Vagina (tissue), 2 donors: ENCODE measurements at places on chromosomes 3 and 15.

DNA sequence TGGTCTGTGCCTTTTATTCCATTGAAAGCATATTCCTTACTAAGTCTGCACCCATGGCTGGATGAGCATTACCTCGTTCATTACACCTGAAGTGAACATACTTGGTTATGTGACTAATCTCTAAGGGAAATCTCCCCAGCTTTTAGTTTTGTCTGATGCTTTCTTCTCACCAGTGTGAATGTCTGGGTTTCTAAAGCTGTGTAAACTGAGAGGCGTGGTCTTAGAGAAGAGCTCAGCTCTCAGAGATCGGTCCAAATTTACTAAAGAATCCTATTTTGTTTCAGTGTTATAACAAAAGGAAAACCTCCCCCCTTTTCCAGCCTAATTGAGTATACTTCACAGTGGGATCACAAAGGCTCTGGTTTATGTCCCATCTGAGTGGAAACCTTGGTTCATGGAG, 352.3 kb downstream of the PTPRG start:
- H3K36me3 ChIP-seq: no peaks in the 10 kb centered on the region
- no peak overlapping the region for H3K27ac ChIP-seq
- DNase-seq: no peak
- no peak overlapping the region for H3K4me3 ChIP-seq

GRCh38 chr3:22935040-22935439, 268.1 kb upstream of the UBE2E2 start:
- H3K4me3 ChIP-seq: no peak overlapping the region
- no peak overlapping the region for H3K27ac ChIP-seq
- DNase-seq: no peak
- H3K36me3 ChIP-seq: no peaks in the 10 kb centered on the region

DNA sequence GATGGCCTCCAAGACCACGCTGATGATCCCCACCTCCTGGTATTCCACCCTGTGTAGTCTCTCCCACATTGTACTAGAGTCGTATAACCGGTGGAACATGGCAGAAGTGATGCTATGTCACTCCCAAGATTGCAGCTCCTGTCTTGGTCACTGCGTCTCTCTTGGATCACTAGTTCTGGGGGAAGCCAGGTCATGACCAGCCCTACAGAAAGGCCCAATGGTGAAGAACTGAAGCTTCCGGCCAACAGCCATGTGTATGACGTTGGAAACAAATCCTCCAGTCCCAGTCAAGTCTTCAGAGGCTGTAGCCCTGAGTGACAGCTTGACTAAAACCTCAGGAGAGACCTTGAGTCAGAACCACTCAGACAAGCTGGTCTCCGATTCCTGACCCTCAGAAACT, 61.9 kb upstream of the FNDC3B start:
- H3K4me3 ChIP-seq: no peak overlapping the region
- no peaks in the 10 kb centered on the region for H3K27me3 ChIP-seq
- no peak overlapping the region for H3K27ac ChIP-seq
- no peak for DNase-seq
- H3K4me1 ChIP-seq: no peaks in the 10 kb centered on the region

- no peaks in the 10 kb centered on the region for H3K36me3 ChIP-seq
- no peaks in the 10 kb centered on the region for H3K27me3 ChIP-seq
- no peak for DNase-seq
- H3K27ac ChIP-seq: no peak overlapping the region
Observed at GRCh38 chr3:149460117-149460516, 14.4 kb upstream of the TM4SF4 start.

DNA sequence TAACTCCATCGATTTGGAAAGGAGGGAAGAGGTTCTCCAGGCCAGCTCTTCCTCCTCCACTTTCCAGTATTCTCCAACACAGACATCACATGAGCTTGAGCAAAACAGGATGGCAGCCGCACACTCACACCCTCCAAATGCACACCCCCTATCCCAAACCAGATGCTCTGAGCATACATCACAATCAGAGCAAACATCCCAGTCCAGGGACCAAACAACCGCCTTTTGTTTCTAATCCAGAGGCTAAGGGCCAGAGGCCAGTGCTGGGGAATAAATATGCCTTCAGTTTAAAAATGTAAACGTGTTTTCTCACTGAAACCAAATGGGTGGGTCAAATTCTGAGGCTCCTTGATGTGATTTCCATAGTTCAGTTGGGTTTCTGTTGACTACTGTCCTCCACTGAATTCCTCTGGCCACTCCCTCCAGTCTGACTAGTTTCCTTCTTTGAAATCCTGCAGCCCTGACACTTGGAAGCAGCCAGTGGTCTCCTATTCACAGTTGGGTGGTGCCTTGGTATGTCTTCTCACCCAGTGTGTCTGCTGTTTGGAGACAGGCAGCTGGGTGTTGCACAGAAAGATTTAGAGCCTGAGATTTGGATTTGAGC, 19.2 kb upstream of the MFGE8 start:
- peak overlapping the region; percentile 29 for H3K27ac ChIP-seq
- H3K27me3 ChIP-seq: no peaks in the 10 kb centered on the region
- no peaks in the 10 kb centered on the region for H3K36me3 ChIP-seq
- H3K4me3 ChIP-seq: no peak overlapping the region
- no peaks in the 10 kb centered on the region for H3K4me1 ChIP-seq

- peak overlapping the region; percentile 80 for H3K4me3 ChIP-seq
- H3K27me3 ChIP-seq: no peaks in the 10 kb centered on the region
- peak overlapping the region; percentile 95 for H3K27ac ChIP-seq
- DNase-seq: no peak
- H3K36me3 ChIP-seq: no peaks in the 10 kb centered on the region
Observed at GRCh38 chr3:146160321-146160963, 542 bp downstream of the PLOD2 start.

- no peaks in the 10 kb centered on the region for H3K27me3 ChIP-seq
- H3K27ac ChIP-seq: peak within 1 kb of the TSS; percentile 97
- peaks cover 30% of the 10 kb centered on the region for H3K4me1 ChIP-seq
- H3K36me3 ChIP-seq: peaks cover 2% of the 10 kb centered on the region
- no peak for DNase-seq
Observed at GRCh38 chr3:183697610-183698317, at the start of gene YEATS2. TSS of gene YEATS2 (plus strand) at chr3:183697797. CDS start at chr3:183715163, 17,366 bp downstream.

- no peaks in the 10 kb centered on the region for H3K36me3 ChIP-seq
- H3K4me3 ChIP-seq: peak within 1 kb of the TSS; percentile 40
- H3K4me1 ChIP-seq: peaks cover 32% of the 10 kb centered on the region
- no peak for DNase-seq
- peaks cover 5% of the 10 kb centered on the region for H3K27me3 ChIP-seq
Observed at GRCh38 chr15:41513506-41514227, at the start of gene LTK. TSS of gene LTK (minus strand) at chr15:41513827. CDS start at chr15:41513709, 118 bp downstream.

- H3K27ac ChIP-seq: no peak overlapping the region
- H3K4me3 ChIP-seq: no peak overlapping the region
- no peaks in the 10 kb centered on the region for H3K27me3 ChIP-seq
- H3K36me3 ChIP-seq: no peaks in the 10 kb centered on the region
Observed at GRCh38 chr3:21509731-21510470, 241.1 kb downstream of the ZNF385D start.

DNA sequence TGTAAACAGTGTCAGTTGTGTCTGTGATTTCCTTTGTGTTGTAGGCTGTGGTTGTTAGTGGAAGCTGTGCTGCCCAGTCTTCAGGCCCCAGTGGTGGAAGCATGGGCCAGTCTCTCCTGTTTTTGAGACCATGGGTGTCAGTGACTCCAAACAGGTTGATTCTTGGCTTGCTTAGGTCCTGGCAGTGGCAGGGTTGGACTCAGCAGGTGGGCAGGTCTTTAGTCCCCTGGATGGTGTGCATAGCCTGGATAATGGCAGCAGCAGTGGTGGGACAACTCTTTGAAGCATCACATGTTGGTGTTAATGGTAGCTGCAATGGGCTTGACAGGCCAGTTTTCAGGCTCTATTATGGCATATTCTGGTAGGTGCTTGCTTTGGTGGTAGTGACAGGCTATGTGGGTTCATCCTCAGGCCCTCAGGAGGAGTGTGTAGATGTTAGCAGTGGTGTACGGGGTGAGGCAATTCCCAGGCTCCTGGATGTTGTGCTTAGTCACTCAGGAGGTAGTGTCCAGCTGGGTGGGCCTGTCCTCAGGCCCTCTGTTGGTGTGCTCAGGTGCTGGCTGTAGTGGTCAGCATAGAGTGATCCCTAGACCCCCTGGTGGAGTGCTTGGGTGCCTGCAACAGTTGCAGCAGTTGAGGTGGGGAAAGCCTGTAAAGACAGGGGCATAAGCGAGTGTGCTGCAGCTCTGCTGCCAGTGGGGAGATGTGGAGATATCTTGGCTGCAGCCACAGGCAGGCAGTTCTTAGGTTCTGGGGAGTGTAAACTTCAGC, 596.7 kb downstream of the PDCD6IP start:
- no peaks in the 10 kb centered on the region for H3K27me3 ChIP-seq
- H3K4me1 ChIP-seq: no peaks in the 10 kb centered on the region
- no peak overlapping the region for H3K27ac ChIP-seq
- DNase-seq: no peak
- no peak overlapping the region for H3K4me3 ChIP-seq
- no peaks in the 10 kb centered on the region for H3K36me3 ChIP-seq

GRCh38 chr15:41789662-41790061, 15.4 kb downstream of the MAPKBP1 start:
- H3K27me3 ChIP-seq: no peaks in the 10 kb centered on the region
- no peak overlapping the region for H3K27ac ChIP-seq
- peaks cover 56% of the 10 kb centered on the region for H3K4me1 ChIP-seq
- no peaks in the 10 kb centered on the region for H3K36me3 ChIP-seq
- DNase-seq: no peak
- H3K4me3 ChIP-seq: no peak overlapping the region

- no peak overlapping the region for H3K27ac ChIP-seq
- no peaks in the 10 kb centered on the region for H3K27me3 ChIP-seq
- H3K4me3 ChIP-seq: no peak overlapping the region
- no peak for DNase-seq
- H3K36me3 ChIP-seq: no peaks in the 10 kb centered on the region
- no peaks in the 10 kb centered on the region for H3K4me1 ChIP-seq
Observed at GRCh38 chr3:56379723-56380287, 88.5 kb downstream of the ERC2 start.

DNA sequence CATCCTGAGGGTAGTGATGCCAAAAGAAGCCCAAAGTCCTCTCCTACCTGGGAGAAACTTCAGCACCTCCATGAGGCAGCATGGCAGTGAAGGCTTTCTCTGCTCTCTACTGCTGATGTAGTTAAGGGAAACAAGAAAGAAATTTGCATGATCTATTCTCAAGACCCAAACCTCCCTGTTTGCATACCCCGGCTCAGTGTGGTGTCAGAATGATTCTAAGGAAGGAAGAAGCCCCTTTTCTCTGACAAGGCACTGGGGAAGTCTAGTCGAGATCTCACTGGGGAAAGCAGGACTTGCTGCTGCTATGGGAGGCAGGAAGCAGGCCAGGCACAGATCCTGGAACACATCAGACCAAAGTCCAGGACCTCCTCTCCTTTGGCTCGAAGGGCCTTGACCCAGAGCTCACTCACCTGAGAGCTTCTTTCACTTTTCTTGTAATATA, 89.4 kb upstream of the ICE2 start:
- no peak overlapping the region for H3K27ac ChIP-seq
- peaks cover 20% of the 10 kb centered on the region for H3K4me1 ChIP-seq
- no peak overlapping the region for H3K4me3 ChIP-seq
- DNase-seq: no peak
- H3K36me3 ChIP-seq: no peaks in the 10 kb centered on the region

DNA sequence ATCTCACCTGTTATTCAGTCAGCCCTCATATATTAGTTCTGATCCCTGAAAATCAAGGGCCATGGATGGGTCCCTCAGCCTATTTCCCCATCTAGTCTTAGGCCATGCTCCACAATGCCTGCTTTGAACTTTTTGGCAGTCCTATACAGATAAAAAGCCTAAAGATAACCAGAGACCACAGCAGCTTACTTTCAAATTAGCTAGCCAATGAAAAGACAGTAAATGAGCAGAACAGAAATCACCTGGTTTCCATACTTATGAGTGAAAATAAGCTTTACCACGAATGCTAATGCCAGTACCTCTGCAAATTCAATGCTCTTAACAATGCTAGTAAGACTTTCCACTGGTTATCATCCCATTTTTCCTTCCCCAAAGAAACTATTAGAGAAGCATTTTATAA, 141.6 kb upstream of the SPRED1 start:
- H3K27ac ChIP-seq: no peak overlapping the region
- no peak overlapping the region for H3K4me3 ChIP-seq
- no peak for DNase-seq
- H3K36me3 ChIP-seq: no peaks in the 10 kb centered on the region
- no peaks in the 10 kb centered on the region for H3K4me1 ChIP-seq

- no peak overlapping the region for H3K4me3 ChIP-seq
- no peak for DNase-seq
- peaks cover 6% of the 10 kb centered on the region for H3K4me1 ChIP-seq
- no peaks in the 10 kb centered on the region for H3K27me3 ChIP-seq
- no peak overlapping the region for H3K27ac ChIP-seq
Observed at GRCh38 chr15:86556396-86557017, 476.8 kb downstream of the AGBL1 start.

DNA sequence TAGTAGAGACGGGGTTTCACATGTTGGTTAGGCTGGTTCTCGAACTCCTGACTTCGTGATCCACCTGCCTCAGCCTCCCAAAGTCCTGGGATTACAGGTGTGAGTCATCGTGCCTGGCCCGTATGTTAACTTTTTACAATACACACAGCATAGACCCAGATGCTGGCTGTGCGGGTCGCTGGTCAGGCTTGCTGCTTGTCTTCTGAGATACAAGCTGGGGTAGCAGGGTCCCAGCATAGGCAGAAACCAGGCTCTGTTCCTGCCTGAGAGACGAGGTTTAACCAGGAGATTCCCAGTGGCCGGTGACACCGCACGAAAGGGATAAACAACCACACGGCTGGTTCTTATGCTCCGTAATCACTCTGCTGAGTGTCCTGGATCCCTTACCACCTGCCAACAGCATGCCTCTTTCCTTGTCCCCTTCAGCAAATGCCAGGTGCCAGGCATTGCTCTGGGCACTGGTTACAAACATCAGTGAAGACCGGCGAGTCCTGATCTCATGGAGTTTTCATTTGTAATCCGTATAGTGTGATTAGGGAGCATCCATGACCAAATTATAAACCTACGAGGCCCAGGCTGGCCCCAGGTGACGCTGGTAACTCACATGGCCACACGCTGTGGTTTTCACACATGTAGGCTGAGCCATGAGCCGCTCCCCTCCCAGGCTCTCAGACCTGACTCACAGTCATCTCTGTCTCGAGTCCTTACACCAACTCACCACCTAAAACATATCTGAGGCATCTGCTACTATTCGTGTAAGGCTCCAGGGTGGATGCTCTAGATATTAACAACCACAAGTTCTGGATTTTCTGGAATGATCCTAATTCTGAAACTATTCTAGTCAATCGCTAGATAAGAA, 125.7 kb downstream of the PDZRN3 start:
- no peaks in the 10 kb centered on the region for H3K36me3 ChIP-seq
- no peak overlapping the region for H3K27ac ChIP-seq
- H3K4me3 ChIP-seq: no peak overlapping the region
